ENCODE measurements at places on chromosomes 2 and 18.
A peak's percentile ranks its signal among the peaks of the same experiment; 100 is the strongest.

DNA sequence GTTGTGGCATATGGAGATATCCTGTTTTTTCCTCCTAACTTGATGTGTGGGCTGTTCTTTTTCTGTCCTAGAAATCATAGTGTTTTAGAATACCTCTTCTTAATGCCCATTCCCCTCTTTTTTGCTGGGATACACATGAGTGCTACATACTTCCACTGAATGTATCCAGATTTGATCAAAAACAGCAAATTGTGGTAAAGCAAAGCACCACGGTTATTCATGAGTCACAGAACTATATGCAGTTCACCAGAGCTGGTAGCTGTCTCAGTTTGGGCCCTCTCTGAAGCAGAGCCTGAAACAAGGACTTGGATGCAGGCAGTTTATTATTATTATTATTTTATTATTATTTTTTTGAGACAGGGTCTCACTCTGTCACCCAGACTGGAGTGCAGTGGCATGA, 69.9 kb upstream of the CTLA4 start:
- no peak for DNase-seq

GRCh38 chr2:69196327-69197117, 183.5 kb downstream of the ANTXR1 start:
- DNase-seq, result peak; percentile 99

DNA sequence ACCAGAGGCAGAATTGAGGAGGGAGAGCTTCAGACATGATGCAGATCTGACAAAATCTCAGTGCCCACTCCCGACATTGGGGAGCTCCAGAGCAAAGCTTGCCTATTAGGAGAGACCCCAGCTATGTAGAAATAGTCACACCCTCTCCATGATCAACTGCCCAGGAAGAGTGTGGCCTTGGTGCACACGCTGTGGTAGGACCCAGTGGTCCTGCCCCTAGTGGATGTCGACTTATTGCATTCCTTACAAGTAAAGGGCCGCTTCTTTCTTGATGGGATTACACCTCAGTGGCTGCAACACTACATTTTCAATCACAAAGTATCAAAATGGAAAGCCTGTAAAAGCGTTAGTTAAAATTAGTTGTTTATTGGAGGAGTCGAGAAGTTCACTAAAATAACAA, 64.2 kb downstream of the VRK2 start:
- no peak for DNase-seq

DNA sequence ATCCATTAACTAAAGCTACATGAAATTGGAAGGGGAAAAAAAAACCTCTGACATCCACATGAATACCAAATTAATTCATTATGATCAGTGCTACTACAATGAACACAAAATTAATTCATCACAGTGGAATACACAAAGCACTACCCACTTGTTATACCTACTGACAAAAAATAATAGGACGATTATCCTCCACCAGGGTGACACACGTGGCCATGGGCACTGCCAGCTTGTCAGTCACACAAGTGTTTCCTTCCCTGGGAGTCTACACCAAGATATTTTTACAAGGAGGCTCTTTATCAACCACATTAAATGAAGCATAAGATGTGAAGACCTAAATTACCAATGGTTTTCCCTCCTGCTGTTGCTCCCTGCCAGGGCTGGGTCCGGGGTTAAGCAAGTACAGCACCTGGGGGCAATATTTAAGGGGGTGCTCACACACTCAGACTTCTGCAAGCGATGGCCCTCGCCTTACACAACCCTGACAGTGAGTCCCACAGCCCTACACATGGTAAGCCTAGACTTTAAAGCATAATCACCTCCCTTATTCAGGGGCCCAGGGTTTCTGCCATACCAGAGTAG, 90.1 kb downstream of the TCF4 start:
- no peak for DNase-seq

- DNase-seq, result peak; percentile 70
Observed at GRCh38 chr2:20015482-20016083, 3.1 kb upstream of the MATN3 start.

GRCh38 chr2:15947431-15947830, 7.1 kb downstream of the MYCN start:
- DNase-seq, result no peak

DNA sequence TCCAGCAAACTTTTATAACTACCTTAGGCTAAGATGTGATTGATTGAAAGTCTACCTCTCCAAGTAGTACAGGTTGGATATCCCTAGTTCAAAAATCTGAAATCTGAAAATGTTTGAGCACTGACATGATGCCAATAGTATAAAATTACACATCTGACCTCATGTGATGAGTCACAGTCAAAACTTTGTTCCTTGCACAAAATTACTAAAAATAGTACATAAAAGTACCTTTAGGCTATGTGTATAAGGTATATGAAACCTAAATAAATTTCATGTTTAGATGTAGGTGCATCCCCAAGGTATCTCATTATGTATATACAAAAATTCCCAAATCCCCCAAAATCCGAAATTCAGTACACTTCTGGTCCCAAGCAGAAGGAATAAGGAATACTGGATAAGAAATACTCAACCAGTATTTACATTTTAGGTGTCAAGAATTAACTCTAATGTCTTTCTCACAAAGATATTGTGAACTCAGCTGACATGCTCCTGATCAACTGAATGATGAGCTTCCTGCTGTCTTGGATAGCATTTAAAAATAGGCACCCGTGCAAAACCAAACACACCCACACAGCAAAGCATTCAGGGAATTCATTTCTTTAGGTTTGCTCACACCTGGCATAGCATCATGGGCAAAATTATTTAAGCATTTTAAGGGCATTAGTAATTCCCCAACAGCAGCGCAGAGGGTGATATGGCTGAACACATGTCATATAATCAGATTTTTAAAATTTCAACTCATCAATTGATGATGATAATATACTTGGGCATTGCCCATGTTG, 497.4 kb upstream of the MEIS1 start:
- no peak for DNase-seq

DNA sequence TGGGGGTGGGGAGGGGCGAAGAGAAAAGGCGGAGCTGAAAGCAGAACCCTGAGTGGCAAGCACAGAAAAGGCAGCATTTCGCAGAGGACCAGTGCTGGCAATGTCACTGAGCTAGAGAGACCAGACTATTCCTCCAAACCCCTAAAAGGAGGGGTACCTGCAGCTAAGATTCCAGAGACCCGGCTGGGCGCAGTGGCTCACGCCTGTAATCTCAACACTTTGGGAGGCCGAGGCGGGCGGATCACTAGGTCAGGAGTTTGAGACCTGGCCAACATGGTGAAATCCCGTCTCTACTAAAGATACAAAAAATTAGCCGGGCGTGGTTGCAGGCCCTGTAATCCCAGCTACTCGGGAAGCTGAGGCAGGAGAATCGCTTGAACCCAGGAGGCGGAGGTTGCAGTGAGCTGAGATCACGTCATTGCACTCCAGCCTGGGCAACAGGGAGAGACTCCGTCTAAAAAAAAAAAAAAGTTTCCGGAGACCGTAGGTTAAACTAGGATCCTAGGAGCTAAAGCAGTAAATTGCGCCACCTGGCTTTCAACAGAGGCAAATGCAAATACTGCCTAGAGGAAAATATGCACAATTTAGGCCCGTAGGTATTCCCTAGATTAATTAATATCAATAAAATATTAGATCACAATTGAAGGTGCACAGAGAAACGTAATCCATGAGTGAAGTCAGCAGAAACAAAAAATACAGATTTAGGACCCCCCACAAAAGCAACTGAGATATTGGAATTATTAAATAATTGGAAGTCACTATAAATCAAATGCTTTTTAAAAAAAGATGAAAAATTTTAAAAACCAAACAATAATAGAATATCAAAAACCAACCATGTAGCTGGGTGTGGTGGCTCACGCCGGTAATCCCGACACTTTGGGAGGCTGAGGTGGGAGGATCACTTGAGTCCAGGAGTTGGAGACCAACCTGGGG, 4.9 kb downstream of the UCN start:
- DNase-seq, result peak; percentile 82

DNA sequence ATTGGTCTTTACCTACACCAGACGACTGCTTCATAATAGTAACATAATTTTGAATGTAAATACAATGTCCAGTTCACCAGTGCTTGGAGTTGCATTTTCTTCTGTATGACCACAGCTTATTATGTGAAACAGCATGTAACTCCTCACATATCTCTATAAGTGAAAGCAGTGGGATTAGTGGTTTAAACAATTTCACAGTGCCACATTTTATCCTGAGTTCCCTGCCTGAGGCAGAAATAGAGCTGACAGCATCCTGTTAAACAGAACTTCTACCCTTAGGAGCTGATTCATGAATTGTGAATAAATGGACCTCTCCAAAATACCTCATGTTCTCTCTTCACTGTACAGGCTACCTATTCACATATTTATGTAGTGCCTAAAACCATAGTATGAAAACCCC, 542.3 kb upstream of the VWC2L start:
- no peak for DNase-seq

DNA sequence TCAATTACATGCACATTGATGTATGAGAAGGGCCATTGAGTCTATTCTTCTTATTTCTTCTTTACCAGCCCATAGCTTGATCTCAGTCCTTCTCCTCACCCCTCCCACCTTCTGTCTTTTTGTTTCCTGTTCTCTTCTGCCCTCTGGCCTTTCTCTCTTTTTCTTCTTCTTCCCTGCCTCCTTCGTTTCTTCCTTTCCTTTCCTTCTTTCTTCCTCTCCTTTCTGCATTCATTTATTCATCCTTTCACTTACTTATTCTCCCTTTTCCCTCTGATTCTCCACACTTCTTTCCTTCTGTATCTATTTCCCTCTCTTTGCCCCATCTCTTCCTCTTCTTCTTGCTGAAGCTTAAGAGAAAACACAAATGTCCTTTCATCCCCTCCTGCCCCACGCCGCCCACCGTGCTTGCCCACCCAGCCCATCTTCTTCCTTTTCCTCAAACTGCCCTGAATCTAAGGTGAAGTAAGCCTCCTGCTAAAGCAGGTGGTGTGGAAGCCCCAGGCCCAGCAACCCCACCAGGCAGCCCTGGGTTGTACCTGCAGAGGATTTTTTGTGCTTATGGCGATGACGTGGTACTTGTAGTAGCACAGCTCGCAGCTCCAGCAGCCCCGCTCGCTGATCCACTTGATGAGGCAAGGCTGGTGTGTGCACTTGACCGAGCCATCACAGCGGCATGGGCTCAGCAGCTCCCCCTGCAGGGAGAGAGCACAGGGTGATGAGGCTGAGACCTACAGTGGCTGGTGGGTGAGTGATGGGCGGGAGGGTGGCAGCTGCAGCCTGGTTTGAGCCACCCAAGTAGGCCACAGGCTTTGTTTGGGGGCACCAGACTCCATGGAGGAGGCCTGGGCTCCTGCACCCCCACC, 89.0 kb downstream of the MARCHF4 start:
- no peak for DNase-seq

DNA sequence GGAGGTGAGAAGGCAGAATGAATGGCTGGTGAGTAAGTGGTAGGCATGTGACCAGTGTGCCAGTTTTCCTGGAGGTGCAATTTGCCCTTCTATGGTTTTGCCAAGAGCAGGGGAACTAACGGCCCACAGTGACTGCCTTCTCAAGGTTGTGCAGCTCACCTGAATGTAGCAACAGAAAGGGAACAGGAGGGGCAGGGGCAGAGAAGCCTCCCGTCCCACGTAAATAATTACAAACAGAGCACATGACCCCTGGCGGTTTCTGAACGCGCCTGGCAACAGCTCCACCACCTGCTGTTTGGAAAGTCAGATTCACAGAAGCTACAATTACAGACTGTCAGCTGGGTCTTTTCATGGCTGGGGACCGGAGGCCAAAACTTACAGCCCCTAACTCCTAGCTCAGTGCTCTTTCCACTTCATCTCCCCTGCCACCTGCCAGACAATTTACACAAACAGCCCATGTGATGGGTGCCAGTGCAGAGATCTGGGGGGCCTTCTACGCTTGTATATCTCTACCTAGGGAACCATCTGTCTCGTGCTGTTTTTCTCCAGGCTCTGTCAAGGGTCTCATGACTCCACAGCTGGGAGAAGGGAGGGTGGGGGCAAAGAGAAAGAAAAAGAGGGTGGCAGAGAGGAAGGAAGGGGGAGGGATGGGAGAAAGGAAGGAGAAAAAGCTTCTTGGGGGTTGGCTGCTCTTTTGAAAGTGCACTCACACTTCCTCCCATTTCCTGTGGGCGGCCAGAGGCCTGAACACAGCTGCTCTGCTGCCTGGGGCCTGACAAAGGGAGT, 69.6 kb downstream of the POLR1A start:
- peak; percentile 93 for DNase-seq

DNA sequence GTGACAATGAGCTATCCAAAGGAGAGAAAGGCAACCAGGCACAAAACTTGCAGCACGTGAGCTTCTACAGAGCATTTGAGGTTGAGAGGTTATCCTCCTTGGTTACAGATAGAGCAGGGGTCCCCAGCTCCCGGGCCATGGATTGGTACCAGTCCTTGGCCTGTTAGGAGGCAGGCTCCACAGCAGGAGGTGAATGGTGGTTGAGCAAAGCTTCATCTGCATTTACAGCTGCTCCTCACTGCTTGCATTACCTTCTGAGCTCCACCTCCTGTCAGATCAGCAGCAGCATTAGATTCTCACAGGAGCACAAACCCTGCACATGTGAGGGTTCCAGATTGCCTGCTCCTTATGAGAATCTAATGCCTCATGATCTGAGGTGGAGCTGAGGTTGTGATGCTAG, 57.8 kb upstream of the ST8SIA3 start:
- DNase-seq, result no peak

Data from fibroblast of villous mesenchyme (primary cell).